Astrocyte of the cerebellum (primary cell): ENCODE measurements at places on chromosomes 1 and 21.

GRCh38 chr1:171712341-171712740, 29.5 kb downstream of the VAMP4 start:
- DNase-seq, result no peak

GRCh38 chr21:17784180-17784598, 35.0 kb downstream of the C21orf91 start:
- DNase-seq, result no peak

- no peak for DNase-seq
Measured at GRCh38 chr1:78236716-78237115, 190.9 kb downstream of the GIPC2 start.

DNA sequence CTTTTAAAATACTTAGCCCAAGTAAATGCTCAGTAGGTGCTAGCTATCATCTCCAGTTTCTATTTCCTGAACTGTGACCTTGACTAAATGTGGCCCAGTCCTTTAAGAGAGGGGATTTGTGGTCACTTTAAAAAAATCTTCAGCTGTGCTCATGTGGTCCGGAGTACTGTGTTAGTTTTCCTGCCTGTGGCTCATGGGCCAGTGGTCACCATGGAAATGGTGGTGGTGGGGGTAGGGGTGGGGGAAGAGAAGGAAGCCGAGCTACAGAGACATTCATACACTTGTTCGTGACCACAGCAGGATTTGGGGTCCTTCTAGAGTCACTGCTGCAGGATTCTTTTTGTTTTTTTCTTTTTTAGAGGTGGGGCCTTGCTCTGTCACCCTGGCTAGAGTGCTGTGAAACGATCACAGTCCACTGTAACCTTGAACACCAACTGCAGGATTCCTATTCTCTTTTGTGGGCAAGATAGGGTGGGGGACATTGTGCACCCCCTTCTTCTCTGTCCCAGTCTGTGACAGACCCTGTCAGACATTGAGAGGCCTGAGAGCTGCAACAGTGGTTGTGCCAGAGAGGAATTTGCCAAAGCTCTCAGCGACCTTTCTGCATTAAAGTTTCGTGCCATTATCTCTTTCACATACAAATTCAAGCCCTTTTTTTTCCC, 25.8 kb downstream of the KIF26B start:
- DNase-seq, result no peak

DNA sequence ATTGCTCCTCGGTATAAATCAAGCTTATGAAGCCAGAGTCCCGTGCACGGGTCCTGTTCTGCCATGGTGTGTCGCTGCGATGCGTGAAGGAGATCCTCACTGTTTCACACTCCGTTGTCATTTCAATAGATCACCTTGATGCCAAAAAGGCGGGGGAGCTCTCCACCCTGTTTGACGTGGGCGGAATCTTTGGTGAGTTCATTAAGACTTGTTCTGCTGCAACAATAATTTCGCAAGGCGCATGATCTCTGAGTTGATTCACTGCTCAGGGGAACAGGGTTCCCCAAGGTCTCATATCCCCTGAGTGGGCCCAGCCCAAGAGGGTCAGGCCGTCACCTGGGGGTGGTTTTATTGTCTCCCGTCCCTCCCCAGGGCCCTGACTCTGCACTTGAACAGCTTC, 50.0 kb downstream of the SLC37A1 start:
- DNase-seq, result no peak

DNA sequence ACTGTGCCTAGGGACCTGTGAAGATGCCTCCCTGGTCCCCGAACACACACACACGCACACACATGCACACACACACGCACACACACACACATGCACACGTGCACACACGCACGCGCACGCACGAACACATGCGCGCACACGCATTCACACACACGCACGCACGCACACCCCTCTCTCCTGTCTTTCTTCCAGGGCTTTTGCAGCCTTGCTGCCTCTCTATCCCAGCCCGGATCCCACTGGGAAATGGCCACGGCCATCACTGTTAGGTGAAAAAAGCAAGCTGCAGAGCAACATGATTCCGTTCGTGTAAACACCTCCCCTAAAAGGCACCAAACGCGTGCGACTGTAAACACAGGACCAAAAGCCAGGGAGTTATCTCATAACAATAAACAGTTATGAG, 39.7 kb downstream of the NKAIN1 start:
- no peak for DNase-seq

DNA sequence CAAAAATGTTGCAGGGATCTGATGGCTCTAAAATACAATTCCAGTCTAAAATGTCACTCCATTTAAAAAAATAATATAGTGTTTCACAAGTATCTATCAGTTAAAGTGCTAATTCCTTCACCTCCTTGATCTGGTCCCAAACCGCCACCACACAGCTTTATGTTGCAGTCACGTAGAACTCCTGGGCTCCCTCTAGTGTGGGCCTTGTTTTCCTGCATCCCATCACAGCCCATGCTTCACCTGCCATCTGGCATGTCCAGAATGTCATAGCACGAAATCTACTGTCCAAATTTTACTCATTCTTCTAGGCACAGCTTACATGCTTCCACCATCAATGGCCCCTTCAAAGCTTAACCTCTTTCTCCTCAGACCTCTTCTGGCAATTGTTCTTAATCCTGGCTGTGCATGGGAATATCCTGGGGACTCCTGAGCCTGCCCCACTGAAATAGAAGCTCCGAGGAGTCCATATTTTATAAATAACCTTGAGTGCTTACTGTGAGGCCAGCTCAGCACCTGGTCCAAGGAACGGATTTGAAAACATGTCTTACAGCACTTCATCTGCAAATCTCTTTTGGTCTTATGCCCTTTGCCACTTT, 15.5 kb downstream of the FYB2 start:
- no peak for DNase-seq

DNA sequence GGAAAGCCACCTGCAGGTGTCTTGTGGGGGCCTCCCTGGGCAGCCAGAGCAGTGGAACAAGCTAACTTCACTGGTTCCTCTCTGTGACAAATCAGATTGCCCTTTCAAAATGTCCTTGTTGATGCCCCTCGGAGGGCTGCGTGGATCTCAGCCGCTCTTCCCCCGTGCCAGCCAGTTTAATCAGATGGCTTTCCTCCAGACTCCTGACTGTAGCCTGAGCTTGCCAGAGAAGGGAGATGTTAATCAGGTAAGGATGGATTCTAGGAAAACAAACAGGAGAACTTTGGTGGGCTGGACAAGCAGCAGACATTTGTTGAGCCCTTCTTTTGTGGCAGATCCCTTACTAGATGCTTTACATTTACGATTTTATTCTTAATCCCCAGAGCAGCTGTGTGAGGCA, 88.2 kb downstream of the DMRTA2 start:
- no peak for DNase-seq

GRCh38 chr1:240613356-240614142, 1.6 kb upstream of the GREM2 start:
- DNase-seq, result peak; percentile 15

DNA sequence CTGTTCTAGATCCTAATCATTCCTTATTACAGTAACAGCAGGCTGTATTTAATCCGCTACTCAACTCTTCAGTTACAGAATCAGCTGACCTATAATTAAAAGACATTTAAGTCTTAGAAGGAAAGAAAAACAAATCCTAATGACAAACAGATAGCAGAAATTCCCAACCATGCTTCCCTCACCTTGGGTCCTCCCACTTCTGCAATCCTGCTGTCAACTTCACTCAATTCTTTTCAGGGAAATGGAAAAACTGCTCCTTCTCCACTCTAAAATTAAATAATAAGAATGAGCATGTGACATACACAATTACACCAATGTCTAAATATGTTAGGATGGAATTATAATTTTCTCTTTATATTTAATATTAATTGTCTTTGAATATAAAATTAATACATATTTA, 182.6 kb upstream of the LYPLAL1 start:
- DNase-seq, result no peak

DNA sequence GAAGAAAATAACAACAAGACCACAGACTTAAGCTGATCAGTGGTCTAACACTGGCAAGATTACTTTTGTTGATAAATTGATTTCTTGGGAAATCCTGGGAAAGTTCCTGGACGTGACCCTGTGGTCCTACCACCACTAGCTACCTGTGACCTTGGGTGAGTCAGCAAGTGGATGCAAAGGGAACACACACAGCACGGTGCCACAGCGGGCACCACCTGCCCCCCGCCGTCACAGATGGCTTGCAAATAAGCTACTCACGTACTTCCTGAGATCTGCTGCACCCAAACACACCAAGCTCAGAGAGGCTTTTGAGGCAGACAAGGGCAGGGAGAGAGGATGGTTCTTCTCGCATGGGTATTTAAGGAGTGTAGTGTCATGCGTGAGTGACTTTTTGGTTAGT, 12.7 kb downstream of the CFAP298 start:
- DNase-seq, result no peak

DNA sequence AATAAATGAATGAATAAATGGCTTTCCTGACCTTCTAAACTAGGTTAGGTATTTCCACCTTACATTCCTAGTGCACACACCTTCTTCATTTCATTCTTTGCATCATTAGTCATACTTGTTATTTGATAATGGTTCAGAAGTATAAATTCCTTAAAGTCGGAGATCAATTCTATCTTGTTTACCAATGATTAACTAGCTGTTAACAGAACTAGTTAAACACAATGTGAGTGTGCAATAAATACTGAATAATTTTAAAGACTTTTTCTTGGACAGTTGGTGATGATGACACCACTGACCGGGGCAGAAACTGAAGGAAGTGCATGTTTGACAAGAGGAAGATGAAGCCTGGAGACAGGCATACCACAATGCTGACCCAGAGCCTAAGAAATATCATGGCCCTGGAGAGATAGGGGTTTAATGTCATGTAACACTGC, 207.1 kb upstream of the DEPDC1 start:
- no peak for DNase-seq

DNA sequence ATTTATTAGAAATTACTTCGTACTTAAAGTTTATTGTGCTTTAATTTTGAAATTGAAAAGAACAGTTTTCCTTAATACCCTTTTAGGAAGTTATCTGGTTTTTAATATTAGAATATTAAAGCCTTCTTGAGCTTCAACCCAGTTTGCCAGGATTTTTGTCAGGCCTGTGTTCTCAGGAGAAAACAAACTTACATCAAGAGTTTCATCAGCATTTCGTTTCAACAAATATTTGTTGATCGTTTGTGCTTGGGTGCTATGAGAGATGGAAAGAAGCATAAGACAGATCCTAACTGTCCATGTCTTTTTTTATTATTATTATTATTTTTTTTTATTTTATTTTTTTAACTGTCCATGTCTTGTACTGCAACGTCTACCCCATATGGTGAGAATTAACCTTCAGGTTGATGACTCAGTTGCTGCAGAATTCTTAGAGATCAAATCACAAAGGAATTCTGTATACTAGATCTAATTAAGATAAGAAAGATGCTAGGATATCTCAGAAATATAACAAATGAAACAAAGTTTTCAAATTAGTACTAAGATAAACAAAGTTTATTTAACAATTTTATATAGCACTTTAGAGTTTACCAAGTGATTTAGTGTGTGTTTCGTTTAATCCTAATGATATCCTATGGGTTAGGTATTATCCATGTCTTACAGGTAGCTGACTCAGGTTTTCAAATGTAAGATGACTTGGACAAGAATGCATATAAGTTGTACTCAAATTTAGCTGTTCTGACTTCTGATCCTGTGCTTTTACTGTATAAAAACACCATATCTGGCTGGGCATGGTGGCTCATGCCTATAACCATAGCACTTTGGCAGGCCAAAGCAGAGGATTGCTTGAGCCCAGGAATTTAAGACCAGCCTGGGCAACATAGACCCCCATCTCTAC, 14.3 kb downstream of the FBXO28 start:
- DNase-seq, result peak; percentile 26

DNA sequence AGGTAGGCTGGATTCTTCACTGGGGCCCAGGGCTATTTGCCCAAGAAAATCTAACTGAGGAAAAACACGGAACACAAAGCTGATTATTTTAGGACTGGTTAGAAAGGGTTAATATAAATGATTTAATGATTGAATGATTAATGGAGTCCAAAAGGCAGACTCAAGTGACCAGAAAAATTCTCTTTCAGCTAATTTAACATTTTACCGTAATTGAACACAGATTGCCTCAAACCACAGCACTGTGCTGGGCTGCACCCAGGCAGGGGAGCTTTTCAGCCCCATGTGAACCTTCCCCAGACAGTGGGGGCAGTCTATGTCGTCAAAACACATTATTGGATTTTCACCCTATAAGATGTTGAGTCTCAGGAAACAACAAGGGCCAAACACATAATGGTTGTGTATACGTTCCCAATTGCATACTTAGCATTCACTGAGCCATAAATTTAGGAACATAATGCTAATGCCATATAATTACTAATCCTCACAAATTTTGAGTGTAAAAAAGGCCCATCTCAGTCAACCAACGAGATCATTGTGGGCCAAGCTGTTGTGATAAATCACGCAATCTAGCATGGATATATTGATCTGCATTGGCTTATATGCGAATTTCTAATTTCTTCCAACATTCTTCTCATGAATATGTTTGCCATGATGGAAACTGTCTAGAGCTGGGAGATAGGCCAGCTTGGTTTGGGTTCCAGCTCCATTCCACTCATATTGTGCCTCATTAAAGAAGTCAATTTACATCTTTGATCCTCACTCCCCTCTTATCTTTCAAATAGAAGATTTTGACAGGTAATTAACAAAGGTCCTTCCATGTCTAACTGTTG, 27.7 kb downstream of the DSCAM start:
- DNase-seq, result no peak

GRCh38 chr1:20717452-20718342, at the start of gene KIF17:
TSS of gene KIF17 (minus strand) at chr1:20718007. CDS start at chr1:20717706, 301 bp downstream.
- DNase-seq, result peak; percentile 32

GRCh38 chr1:94863297-94863911, 43.2 kb downstream of the SLC44A3 start:
- peak; percentile 53 for DNase-seq

DNA sequence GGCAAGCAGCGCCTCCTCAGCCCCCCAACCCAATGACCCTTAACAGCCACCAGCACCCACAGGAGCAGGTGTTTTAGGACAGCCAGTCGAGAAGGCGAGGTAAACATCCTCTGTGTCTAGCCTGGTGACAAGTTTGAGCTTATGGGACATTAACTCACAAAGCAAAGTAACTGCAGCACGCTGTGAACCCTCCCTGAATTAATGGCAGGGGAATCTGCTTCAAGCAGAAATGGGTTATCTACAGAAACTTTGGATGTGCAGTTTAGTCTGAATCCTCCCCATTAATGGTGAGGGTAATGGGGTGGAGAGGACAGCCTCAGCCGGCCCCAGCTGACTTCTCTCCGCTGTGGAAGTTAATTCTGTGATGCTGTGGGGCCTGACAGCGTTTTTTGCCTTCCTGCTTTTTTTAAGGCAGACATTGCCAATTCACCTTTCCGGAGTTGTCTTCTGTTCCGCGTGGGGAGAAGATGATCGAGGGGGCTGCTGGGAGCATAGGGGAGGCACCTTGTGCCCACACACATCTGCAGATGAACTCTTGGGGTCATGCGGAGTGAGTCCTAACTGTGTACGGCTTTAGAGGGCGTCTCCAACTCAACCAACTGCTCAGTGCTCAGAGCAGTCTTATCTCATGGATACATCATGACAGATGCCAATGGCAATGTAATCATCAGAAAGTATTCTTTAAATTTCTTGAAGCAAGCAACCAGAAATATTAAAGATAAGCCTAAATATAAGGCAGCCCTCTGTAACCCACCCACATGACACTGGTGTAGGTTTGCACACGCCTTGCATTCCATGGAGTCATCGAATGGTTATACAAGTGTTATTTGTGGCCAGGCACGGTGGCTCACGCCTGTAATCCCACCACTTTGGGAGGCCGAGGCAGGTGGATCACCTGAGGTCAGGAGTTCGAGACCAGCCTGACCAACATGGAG, 41.0 kb downstream of the POFUT2 start:
- no peak for DNase-seq

GRCh38 chr1:89724369-89725010, 91.6 kb downstream of the LRRC8C start:
- DNase-seq, result no peak

GRCh38 chr1:235767795-235768194, 98.9 kb downstream of the LYST start:
- no peak for DNase-seq
